ENCODE measurements at places on chromosomes 16 and 17.

- no peak for DNase-seq
Observed at GRCh38 chr17:29237476-29238132, 9.1 kb upstream of the CRYBA1 start.

GRCh38 chr17:81651692-81652091, 4.7 kb downstream of the PDE6G start:
- DNase-seq = no peak

GRCh38 chr17:2095536-2095910, 40.6 kb downstream of the HIC1 start:
- no peak for DNase-seq

- DNase-seq = no peak
Observed at GRCh38 chr16:46828292-46828691, 2.7 kb downstream of the C16orf87 start.

DNA sequence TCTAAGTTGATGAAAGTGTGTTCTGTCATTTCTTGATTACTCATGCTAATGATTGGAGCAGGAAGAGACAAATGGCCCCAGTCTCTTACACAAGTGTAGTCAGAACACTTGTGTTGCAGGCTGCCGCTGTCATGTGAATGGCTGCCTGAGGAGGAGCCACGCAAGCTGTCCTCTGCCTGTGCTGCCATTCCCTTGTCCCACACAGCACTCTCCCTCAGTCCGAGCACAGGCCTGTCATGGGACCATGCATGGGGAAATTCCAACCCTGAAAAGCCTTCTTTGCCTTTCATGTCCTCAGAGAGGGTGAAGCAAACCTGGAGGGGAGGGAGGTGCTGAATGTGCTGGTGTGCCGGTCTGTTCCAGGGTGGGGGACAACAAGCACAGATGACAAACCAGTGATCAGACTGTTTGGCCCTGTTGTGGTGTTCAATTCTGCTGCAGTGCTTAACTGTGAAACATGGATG, 109.4 kb downstream of the MRTFB start:
- DNase-seq = no peak

DNA sequence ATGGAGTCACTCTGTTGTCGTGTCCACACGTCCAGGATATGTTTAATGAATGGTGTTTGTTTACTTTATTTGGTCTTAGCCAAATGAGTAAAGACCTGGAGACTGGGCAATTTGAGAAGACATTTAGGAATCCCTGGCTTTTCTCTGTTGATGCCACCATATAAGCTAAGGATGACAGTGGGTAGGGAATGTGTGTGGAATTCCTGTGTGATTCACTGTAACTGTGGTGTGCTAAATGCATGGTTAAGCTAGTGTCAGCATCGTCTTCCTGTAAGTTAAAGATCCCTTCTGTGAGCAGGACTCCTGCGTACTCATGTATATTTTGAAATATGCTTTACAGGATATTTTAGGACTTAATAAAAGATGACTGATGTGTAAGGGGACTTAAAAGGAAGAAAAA, 26.4 kb downstream of the GOSR1 start:
- DNase-seq = no peak

DNA sequence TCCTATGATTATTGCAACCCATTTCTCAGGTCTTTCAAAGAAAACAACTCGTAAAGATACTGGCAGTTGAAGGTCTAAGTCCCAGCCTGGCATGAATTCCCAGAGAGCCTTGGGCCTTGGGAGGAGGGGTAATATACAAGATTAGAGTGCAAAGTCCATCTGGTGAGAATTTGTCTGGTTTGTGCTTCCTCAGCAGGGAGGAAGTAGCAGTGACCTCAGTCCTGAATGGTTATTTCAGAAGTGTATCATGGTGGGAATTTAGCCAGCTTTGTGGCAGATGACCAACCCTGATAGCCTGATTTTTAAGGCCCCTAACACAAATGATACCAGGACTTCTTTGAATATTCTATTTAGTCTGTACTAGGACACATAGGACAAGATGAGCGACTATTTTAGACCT, 151.2 kb upstream of the TBX2 start:
- no peak for DNase-seq

DNA sequence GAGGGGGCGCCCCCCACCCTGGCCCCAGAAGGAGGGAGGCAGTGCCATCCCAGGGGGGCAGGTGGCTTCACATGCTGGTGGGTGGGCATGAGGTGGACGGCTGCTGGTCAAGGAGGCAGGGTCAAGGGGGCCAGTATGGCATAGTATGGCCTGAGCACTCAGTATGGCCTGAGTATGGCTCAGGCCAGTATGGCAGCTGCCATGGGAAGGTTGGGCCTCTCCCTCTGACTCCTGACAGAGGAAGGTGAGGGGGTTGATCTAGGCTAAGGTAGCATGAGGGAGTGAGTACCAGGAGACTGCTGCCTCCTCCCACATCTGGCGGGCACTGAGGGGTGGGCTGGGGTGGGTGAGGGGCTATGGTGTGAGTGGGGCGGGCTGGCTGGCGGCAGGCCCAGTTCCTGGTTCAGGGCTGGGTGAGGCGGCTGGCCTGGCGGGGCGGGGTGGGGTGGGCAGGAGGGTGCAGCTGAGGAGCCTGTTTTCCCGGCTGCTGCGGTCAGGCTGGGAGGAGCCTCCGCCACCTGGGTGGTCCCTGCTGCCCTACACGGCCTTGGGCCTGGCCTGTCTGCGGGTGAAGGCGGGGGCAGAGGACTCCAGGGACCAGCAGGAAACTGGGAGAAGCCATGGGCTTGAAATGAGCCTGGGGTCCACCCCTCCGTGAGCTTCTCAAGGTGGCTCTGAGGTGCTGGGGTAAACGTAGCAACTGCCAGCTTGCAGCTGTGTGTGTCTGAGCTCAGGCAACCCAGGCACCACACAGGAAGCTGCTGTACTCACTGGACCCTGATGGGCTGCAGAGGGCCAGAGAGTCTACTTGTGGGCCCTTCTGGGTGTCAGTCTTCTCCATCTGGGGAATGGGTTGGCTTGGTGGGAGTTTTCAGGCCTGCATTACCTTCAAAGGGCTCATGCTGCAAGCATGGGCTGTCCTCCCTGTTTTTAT, 57.0 kb downstream of the RAI1 start:
- no peak for DNase-seq

- DNase-seq = no peak
Observed at GRCh38 chr16:29702269-29702668, 23.3 kb downstream of the QPRT start.

DNA sequence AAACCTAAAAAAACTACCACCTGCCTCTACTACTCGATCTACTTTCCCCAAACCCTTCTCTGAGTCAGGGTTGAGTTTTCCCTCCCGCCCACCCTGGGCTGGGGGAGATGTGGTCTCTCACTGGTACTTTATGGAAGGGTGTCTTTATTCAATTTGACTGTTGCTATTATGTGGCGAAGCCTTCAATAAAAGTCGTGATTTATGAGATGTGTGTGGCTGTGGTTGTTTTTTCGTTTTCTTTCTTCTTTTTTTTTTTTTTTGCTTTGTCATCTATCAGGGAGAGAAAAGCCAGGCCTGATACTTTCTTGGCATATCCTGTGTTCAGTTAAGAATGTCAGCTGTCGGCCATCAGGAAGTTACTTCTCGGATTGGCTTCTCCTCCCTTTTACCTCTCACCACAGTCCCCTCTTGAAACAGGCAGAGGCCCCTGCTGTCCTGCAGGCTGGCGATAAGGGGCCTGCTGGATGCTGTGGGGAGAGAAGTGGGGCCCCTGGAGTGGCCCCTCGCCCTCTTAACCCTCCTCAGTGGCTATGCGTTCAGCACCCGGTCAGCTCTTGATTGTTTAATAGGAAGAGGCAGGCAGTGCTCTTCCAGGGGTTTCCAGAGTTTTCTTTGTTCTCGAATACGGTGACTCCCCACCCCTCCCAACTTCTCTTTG, 123.0 kb downstream of the MSI2 start:
- no peak for DNase-seq

DNA sequence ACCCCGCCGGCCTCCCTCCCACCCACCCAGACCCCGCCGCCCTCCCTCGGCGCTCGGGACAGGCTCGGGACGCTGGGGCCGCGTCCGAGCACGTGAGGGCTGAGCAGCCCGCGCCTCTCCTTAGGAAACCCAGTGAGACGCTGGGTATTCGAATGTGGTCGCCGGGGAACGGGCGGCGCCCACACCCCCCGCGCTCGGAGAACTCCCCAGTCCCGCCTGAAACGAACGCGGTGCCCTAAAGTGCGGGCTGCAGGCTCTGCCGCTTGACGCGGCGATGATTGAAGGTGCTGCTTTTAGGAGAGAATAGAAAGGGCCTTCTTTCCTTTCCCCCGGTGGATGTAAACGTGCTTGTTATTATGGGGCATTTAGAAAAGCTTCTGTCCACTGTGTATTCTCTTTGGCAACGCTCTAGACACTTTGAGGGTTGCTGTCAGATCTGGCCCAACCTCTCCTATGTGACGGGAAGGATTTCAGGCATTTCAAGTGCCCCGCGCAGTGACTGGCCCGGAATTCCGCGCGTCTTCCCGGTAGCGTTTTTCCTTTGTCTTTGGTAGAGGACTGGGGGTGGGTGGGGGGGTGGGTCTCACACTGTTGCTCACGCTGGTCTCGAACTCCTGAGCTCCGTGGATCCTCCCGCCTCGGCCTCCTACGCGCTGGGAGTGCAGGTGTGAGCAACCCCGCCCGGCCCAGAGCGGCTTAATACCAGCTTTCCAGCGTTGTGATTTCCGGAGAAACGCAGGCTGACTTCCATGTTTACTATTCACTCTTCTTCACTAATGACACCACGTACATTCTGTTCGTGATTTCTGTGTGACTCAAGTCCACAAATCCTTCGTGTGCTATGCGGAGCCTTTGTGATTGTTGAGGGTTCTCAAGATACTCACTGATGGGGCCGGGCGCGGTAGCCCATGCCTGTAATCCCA, 21.8 kb upstream of the FOXK2 start:
- DNase-seq = peak; percentile 45

DNA sequence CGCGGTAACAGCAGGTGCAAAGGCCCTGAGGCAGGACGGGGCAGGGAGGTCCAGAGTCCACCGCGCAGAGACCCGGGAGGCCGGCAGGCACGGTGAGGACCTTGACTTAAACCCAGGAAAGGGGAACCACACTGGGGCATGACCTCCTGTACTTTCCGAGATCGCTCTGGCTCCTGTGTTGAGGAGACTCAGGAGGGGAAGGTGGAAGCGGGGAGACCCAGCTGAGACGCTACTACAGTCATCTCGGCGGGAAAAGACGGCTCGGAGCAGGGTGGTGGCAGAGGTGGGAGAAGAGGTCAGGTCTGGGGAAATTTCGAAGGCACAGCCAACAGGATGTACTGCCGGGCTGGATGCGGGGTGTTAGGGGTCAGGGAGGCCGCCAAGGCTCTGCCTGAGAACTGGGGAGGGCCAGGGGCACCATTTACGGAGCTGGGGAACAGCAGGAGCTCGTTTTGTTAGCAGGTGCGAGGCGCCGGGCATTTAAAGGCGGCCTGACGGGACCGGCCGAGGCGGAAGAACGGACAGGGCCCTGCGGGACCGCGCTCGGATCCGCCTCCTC, 22.3 kb downstream of the NPTX1 start:
- no peak for DNase-seq

DNA sequence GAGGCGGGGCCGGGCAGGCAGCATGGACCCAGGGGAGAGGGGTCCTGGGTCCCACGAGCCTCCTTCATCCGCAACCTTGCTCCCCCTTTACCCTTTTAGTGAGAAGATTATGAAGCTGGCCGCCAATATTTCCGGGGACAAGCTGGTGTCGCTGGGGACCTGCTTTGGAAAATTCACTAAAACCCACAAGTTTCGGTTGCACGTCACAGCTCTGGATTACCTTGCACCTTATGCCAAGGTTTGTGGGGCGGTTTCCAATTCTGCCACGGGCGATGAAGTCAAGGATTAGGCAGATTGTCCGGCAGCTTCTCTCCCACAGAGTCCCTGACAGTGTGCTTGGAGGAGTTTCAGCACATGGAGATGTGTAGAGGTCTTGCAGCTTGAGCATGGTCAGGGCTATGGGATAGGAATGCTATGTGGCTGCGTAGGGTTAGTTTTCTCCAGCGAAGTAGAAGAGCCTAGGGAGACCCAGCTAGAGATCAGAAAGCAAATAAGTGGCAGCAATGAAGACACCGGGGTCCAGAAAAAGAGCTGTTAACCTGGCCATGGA, 598 bp downstream of the NIP7 start:
- DNase-seq = no peak

- DNase-seq = no peak
Observed at GRCh38 chr16:8945626-8946296, 17.9 kb downstream of the USP7 start.

DNA sequence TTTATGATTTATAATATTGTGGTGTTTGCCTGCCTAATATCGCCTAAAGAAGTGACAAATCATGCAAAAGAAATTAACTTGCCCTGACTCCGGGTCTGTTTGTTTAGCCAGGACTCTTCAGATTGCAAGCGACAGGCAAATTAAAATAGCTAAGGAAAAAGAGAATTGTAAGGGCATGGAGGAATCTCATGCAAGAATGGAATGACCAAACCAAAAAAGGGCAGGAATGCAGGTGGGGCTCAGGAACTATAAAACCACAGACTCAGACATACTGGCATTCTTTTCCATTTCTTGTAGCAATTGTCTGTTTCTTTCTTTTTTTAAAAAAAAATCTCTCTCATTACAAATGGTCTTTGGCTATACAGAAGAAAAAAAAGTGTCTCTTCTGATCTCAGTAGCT, 188.1 kb upstream of the XYLT1 start:
- no peak for DNase-seq

- no peak for DNase-seq
Observed at GRCh38 chr16:84686707-84687298, 13.0 kb upstream of the USP10 start.

- no peak for DNase-seq
Observed at GRCh38 chr17:65984299-65984698, 207.6 kb downstream of the CEP112 start.

DNA sequence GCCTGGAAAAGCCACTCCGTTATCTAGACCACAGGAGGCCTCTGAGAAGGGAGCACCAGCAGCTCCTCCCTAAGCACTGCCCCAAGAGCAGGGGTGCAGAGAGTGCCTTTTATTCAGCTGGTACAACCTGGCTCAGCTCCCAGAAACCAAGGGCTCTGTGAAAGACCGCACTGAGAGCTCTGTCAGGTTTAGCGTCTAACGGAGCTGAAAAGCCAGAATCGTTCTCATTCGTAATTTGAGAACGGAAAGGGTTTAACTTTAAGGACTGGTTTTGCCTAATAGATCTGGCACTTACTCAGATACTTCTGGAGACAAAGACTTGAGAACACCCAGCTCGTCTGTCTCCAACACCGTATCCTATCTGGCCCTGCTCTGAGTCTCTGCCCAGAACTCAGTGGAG, 13.5 kb downstream of the MPG start:
- DNase-seq = peak; percentile 86
